Activated T-helper 2 cell treated with anti-CD3 and anti-CD28 coated beads, Interferon-gamma antibody, Interleukin-2, Interleukin-4, amounts not matched to agents 10 μg/mL and 5 μg/mL and 100 μg/mL, durations not matched to agents 14 hours and 24 hours and 36 hours (primary cell): ENCODE measurements at places on chromosomes 12 and 14.

GRCh38 chr12:13099066-13099843, 4.2 kb downstream of the GSG1 start:
- H3K27ac ChIP-seq, result peak overlapping the region; percentile 10
- no peak overlapping the region for H3K4me3 ChIP-seq
- no peak for DNase-seq
- peaks cover 4% of the 10 kb centered on the region for H3K27me3 ChIP-seq
- peaks cover 47% of the 10 kb centered on the region for H3K4me1 ChIP-seq

DNA sequence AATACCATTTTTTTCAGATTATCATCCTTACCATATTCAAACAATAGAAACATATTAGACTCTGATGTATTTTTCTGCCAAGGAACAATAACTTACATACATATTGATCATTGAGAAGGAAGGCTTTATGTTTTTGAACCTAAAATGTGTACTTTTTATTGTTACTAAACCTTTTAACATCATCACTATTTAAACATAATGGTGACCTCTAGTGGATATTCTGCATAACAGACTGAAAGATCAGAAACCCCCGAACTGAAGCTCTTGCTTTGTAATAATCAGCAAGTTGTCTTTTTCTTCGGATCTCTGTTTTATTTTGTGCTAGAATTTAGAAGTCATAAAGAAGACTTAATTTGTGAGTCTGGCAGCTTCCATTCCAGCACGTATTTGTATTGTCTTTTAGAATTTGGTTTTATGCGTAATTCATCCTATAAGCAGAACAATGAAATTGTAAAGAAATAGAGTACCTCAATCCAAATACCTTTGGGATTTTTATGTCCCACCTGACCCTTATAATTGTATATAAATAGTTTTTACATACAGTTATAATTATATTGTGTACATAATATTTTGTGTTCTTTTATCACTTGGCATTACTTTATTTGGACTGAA, 125.9 kb upstream of the ATF1 start:
- no peaks in the 10 kb centered on the region for H3K27me3 ChIP-seq
- no peak for DNase-seq
- peak overlapping the region; percentile 7 for H3K27ac ChIP-seq
- peaks cover 43% of the 10 kb centered on the region for H3K4me1 ChIP-seq

GRCh38 chr12:57012600-57013465, 3.5 kb downstream of the TAC3 start:
- peaks cover 25% of the 10 kb centered on the region for H3K4me1 ChIP-seq
- H3K36me3 ChIP-seq, result no peaks in the 10 kb centered on the region
- peaks cover 10% of the 10 kb centered on the region for H3K27me3 ChIP-seq

DNA sequence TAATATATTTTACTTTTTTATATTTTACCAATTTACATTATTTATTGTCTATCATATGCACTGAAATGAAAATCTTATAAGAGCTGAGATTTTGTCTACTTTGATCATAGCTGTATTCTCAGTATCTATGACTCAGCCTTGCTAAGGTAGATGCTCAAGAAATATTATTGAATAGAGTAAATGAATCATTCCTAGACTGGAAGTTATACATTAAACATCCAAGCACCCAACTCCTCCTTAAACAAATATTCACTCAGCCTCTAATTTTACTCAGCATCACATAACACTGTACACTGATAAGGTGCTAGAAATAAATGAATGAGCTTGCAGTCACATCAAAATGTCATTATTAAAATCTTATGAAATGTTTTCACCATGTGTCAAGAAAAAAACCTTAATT, 1424.9 kb downstream of the LRFN5 start:
- no peak overlapping the region for H3K27ac ChIP-seq
- no peak overlapping the region for H3K4me3 ChIP-seq
- no peaks in the 10 kb centered on the region for H3K4me1 ChIP-seq
- no peaks in the 10 kb centered on the region for H3K27me3 ChIP-seq
- DNase-seq, result no peak

DNA sequence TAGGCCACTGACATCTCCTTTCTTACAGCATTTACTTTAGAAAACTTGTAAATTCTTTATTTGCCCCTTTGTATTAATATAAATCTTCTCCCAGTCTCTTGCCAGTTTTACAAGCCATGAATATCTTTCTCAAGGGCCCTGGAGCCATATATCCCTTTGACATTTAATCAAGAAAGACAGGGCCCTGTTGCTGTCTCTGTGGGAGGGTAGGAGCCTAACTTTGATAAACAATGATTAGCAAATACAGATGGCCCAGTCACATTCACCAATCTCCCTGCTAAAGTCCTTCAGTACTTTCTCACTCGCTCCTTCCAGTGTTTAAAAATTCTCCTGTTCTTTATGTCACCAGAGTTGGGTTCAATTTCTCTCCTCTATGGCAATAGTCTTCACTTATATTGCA, 479.8 kb upstream of the USP15 start:
- DNase-seq, result no peak
- H3K36me3 ChIP-seq, result no peaks in the 10 kb centered on the region
- H3K4me3 ChIP-seq, result no peak overlapping the region

DNA sequence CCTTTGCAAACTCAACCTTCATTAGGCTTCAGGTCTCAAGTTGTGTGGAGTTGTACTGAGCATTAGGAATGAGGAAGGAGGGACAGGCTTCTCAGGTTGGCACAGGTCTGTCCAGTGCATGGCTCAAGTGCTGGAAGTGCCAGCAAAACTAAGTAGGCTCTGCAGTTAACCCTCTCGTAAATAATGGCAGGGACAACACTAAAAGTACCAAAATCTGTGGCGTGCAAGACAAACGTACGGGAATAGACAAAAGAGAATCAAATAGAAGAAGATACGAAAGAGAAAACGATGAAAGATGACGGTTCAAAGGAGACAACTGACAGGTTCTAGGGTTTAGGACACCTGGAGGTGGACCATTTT, 612 bp downstream of the TRAPPC6B start:
- H3K4me3 ChIP-seq, result peak overlapping the region; percentile 90
- no peak for DNase-seq
- H3K4me1 ChIP-seq, result peaks cover 40% of the 10 kb centered on the region
- H3K36me3 ChIP-seq, result peaks cover 21% of the 10 kb centered on the region

DNA sequence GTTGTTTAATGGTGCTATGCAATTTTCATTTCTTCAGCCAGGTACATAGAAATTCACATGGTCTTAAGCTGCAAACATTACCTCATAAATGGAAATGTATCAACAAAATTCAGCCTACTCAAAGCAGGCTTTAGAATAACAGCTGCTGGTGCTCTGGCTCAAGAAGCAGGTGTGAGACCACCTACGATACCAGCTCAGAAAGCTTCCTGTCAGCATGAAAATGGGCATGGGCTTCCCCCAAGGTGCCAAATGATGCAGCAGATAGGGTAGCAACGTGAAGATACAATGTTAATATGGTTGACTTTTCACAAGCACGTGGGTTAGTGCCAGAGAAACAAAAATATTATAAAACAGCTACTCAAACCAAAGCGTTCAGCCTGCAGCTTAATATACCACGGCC, 343.4 kb upstream of the PRICKLE1 start:
- H3K4me1 ChIP-seq, result no peaks in the 10 kb centered on the region
- H3K27me3 ChIP-seq, result no peaks in the 10 kb centered on the region
- H3K36me3 ChIP-seq, result no peaks in the 10 kb centered on the region
- no peak for DNase-seq
- no peak overlapping the region for H3K4me3 ChIP-seq
- no peak overlapping the region for H3K27ac ChIP-seq

- no peak overlapping the region for H3K27ac ChIP-seq
- no peak for DNase-seq
Measured at GRCh38 chr12:88897723-88898122, 317.5 kb upstream of the KITLG start.

- H3K36me3 ChIP-seq, result no peaks in the 10 kb centered on the region
- H3K4me1 ChIP-seq, result peaks cover 47% of the 10 kb centered on the region
Measured at GRCh38 chr12:53101266-53101665, 2.0 kb upstream of the SOAT2 start.

DNA sequence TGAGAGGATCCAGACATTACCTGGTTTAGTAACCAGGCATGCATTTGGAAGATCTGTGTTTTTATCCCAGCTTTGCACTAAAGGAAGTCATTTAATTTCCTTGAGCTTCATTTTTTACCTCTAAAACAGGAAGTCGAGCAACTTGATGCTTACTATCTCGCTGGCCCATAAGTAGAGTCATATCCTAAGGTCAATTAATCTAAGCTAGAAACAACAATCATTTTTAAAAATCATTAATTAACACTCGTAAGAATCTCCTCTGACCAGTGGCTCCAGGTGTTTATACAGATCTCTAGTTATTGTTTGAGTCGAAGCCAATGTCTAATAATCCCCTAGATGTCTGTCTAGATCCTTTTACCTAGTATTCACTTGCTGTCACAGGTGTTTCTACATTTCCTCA, 355.8 kb upstream of the DCN start:
- no peaks in the 10 kb centered on the region for H3K27me3 ChIP-seq
- H3K36me3 ChIP-seq, result no peaks in the 10 kb centered on the region
- no peak overlapping the region for H3K4me3 ChIP-seq
- H3K27ac ChIP-seq, result no peak overlapping the region

DNA sequence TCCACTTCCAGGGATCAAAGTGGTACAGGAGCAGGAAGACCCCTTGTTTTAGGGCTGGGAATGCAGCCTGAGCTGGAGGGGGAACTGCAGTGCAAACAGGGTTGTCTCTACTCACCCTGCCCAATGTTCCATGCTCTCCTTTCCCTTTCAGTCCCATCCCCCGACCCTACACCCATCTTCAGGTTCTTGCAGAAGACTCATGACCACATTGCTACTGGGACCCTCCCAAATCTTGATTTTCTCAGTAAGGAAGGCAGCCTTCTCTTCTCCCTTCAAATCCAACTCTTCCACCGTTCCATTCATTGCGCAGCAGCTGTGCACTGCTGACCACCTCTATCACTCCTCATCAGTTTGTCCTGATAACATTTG, 1.9 kb downstream of the SERPINA11 start:
- DNase-seq, result no peak
- H3K4me3 ChIP-seq, result no peak overlapping the region
- H3K4me1 ChIP-seq, result no peaks in the 10 kb centered on the region
- no peak overlapping the region for H3K27ac ChIP-seq
- no peaks in the 10 kb centered on the region for H3K36me3 ChIP-seq
- H3K27me3 ChIP-seq, result peaks cover 16% of the 10 kb centered on the region

DNA sequence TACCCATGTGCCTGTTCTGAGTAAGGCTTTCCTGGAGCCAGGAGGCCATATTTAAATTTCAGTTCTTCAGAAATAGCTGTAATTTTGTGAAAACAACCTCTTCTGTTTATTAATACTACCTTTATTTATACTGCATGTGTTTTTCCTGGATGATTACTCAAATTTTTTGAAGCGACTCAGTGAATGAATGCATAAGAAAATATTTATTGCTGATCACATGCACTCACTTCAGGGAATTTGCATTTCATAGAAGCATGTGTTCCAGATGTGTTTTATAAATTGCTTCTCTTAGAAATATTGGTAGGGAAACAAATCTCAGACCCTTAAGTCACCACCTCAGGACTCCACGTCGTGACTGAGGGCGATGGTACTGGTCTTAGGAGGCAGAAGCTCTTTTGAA, 21.8 kb upstream of the DCN start:
- no peaks in the 10 kb centered on the region for H3K27me3 ChIP-seq
- no peaks in the 10 kb centered on the region for H3K4me1 ChIP-seq
- H3K4me3 ChIP-seq, result no peak overlapping the region
- H3K27ac ChIP-seq, result no peak overlapping the region
- no peaks in the 10 kb centered on the region for H3K36me3 ChIP-seq

- peaks cover 4% of the 10 kb centered on the region for H3K4me1 ChIP-seq
- DNase-seq, result no peak
- H3K4me3 ChIP-seq, result no peak overlapping the region
Measured at GRCh38 chr14:69261761-69262331, 1.9 kb downstream of the GALNT16 start.

DNA sequence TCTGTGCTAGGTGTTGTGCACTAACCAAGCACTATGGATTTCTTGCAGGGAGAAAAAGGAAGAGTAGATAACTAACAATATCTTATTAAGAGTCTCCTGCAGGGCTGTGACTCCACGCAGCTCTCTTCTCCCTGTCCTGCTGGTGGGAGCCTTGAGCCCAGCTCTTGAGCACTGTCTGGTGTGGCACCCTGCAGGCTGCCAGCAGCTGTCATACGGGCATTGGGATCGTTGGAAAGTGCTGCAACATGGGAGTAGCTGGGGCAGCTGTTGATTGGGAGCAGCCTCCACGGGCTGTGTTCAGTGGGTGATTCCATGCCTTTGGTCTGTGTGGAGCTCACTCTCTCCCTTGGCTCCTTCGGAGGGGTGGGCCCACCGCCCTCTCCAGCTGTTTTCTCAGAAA, 125.3 kb downstream of the FBXL14 start:
- no peaks in the 10 kb centered on the region for H3K27me3 ChIP-seq
- peaks cover 7% of the 10 kb centered on the region for H3K4me1 ChIP-seq
- no peak for DNase-seq

GRCh38 chr12:4812624-4813327, 92.6 kb downstream of the GALNT8 start:
- no peak overlapping the region for H3K27ac ChIP-seq
- no peak for DNase-seq
- H3K4me1 ChIP-seq, result peaks cover 44% of the 10 kb centered on the region
- H3K4me3 ChIP-seq, result no peak overlapping the region

GRCh38 chr12:81953541-81953940, 194.4 kb upstream of the PPFIA2 start:
- no peak for DNase-seq
- no peaks in the 10 kb centered on the region for H3K36me3 ChIP-seq
- H3K27me3 ChIP-seq, result peaks cover 4% of the 10 kb centered on the region
- H3K4me3 ChIP-seq, result no peak overlapping the region

DNA sequence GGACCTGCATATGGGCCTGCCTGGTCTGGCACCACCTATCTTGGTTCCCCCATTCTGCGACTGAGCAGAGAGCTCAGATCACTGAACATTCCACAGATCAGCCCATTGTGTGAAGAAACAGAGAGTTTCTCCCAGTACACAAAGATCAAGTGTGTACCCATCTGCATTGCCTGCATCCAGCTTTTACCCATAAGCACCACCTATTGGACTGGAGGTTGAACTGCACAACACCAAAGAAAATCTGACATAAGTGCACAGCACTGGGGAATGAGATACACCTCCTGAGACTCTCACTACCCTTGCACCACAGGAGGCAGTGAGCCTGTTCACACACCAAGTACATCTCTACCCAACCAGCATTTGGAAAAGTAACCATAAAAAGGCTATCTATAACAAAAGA, 362.6 kb upstream of the CLEC14A start:
- no peaks in the 10 kb centered on the region for H3K27me3 ChIP-seq
- H3K27ac ChIP-seq, result no peak overlapping the region
- no peaks in the 10 kb centered on the region for H3K4me1 ChIP-seq
- no peak for DNase-seq

GRCh38 chr12:49702676-49703215, 4.5 kb downstream of the FMNL3 start:
- peaks cover 3% of the 10 kb centered on the region for H3K27me3 ChIP-seq
- H3K27ac ChIP-seq, result no peak overlapping the region
- H3K4me3 ChIP-seq, result no peak overlapping the region
- peaks cover 61% of the 10 kb centered on the region for H3K4me1 ChIP-seq
- no peak for DNase-seq

DNA sequence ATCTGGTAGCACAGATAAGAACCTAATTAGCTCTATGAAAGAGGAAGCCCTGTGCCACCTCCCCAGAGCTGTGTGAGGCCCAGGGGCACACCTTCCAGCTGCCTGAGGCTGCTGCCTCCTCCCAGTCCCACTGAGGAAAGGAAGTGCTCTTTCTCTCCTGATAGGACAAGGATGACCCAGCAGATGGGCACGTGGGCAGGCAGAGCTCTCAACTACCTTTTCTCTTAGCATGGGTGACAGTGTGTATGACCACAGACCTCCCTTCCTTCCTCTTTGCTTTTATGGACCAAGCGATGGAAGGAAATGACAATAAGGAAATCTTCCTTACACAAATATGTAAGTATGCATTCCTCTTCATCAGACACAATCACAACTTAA, 127.6 kb upstream of the AMIGO2 start:
- H3K4me1 ChIP-seq, result peaks cover 58% of the 10 kb centered on the region
- H3K27me3 ChIP-seq, result no peaks in the 10 kb centered on the region
- H3K36me3 ChIP-seq, result peaks cover 82% of the 10 kb centered on the region
- H3K27ac ChIP-seq, result peak overlapping the region; percentile 86
